ENCODE measurements at places on chromosomes 6 and 20.
A peak's percentile ranks its signal among the peaks of the same experiment; 100 is the strongest.

- no peak for DNase-seq
Measured at GRCh38 chr6:37207903-37208456, 38.0 kb downstream of the PIM1 start.

DNA sequence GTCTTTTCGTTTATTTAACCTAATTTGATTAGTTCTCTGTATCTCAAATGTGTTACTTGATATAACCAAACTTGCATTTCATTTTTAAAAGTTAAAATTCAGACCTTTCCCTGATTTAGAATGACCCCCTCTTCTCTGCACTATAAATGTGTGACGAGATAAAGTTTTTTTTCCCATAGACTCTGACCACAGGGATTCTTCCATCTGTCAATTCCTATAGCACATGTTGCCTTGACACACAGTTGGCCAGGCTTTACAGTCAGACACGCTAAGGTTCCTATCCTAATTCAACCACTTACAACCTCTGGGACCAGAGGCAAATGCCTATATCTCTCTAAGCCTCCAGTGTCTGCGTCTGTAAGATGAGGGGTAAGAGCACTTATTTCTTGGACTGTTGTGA lies 40.6 kb downstream of the KCNS1 start:
- no peak for DNase-seq

GRCh38 chr20:63773571-63774241 lies 34.1 kb downstream of the SLC2A4RG start:
- DNase-seq = no peak

GRCh38 chr20:57282670-57283361 lies 16.4 kb upstream of the BMP7 start:
- DNase-seq = no peak

DNA sequence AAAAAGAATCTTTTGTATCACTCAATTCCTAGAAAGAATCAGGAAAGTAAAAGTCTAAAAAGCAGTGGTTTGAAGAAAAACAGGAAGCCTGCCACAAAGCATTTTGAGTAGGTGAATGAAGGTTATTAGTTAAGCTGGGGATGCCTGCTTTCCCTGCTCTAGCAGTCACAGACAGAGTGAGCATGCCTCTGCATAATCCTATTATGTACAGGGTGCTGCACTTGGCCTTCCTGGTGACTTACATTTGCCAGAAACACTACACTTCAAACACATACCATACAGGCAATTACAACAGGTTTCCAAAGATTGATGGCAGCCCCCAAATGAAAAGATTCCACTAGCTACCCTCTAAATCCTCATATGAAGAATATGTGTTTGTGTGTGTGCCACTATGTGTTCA lies 130.8 kb downstream of the TPBG start:
- DNase-seq = peak; percentile 2

- no peak for DNase-seq
Measured at GRCh38 chr20:63534427-63534830, 2.7 kb downstream of the PTK6 start.

DNA sequence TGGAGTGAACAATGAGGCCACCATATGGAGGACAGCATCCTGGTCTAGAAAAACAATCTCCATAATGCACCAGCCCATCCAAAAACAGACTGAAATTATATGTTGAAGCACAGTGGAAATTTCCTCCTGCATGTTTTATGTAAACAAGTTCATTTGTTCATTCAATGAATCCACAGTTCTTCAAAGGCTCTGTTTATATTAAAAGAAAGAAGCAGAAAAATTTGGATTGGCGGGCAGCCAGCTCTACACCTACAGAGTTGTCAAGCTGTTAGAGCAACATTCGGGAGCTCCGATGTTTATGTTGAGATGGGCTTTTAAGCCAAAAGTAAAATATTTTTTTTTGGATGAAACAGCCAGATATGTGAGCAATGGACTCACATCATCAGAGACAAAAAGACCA lies 395.3 kb upstream of the SULF2 start:
- peak; percentile 45 for DNase-seq

GRCh38 chr6:75345413-75345812 lies 60.8 kb upstream of the TMEM30A start:
- no peak for DNase-seq

GRCh38 chr6:150606168-150606591 lies 6.5 kb downstream of the PLEKHG1 start:
- DNase-seq = no peak

GRCh38 chr6:123908797-123909196 lies 105.1 kb downstream of the NKAIN2 start:
- DNase-seq = no peak

DNA sequence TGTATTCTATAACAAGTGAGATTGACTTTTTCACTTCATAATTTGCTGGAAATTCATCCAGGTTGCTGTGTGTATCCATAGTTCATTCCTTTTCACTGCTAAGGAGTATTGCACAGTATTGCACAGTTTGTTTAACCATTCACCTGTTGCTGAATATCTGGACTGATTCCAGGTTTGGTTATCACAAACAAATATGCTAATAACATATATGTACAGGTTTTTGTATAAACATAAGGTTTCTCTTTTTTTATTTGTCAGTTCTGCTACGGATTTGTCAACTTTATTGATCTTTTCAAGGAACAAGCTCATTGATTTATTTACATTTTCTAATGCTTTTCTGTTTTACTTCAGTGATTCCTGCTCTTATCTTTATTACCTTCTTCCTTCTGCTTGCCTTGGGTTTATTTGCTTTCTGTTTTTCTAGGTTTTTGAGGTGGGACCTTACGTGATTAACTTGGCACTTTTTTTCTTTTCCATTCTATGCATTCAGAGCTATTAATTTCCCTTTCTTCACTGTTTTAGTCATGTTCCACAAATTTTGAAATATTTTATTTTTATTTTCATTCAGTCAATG lies 117.0 kb upstream of the OGFRL1 start:
- no peak for DNase-seq

DNA sequence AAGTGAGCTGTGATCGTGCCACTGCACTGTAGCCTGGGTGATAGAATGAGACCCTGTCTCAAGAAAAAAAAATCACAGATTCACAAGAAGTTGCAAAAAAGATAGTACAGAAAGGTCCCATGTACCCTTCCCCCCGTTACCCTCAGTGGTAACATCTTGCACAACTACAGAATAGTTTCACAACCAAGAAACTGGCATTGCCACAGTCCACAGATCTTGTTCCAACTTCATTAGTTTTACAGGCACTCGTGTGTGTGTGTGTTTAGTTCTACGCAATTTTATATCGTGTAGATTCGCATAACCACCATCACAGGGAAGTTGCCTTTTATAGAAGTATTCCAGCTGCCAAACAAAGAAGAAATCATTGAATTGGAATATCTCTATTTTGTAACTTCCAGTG lies 19.1 kb downstream of the SPATA2 start:
- DNase-seq = no peak

DNA sequence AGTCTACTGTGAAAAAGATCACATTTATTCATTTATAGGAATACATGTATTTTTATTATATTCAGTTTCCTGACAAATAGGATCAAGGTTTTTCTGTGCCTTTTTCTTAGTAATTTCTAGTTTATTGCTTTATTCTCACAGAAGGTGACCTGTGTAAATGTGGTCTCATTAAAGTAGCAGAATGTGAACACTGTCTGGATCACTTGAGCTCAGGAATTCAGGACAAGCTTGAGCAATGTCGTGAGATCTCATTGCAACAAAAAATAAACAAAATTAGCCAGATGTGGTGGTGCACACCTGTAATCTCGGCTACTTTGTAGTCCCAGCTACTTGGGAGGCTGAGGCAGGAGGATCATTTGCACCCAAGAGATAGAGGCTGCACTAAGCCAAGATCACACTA lies 516.7 kb downstream of the CDKAL1 start:
- DNase-seq = no peak

DNA sequence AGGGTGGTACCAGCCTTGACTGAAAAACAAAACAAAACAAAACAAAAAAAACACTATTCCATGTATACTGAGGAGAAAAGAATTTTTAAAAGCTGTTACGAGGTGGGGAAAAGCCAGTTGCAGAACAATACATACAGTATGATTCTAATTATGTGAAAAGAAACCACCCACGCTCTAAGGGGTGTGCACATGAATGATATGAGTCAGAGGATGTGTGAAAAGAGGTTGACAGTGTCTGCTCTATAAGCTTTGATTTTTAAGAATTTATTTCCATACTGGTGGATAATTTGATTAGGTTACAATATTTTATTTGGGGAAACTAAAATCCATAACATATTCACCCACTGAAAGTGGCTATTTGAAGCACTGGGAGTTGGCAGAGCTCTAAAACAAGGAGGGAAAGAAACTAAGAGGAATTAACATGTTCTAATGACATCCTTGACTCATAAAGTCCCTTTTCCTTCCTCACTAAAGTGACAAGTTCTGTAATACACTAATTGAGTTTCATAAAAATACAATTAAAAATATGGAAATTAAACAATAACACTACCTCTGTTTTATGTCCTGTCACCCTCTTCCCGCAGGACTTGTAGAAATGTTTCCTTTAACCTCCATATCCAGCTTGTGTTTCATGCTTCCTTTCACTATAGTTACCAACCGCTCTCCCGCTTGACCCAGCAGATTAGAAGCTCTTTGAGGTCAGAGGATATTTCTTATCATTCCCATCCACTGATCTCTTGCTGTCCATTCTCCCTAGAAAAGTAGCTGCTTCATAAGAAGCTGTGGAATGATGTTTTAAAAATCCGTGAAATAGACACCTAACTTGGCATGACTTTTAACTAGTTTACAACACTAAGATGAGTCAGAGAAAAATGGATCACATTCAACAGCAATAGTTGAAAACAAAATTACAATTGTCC lies 118.6 kb upstream of the CCDC28A start:
- no peak for DNase-seq

DNA sequence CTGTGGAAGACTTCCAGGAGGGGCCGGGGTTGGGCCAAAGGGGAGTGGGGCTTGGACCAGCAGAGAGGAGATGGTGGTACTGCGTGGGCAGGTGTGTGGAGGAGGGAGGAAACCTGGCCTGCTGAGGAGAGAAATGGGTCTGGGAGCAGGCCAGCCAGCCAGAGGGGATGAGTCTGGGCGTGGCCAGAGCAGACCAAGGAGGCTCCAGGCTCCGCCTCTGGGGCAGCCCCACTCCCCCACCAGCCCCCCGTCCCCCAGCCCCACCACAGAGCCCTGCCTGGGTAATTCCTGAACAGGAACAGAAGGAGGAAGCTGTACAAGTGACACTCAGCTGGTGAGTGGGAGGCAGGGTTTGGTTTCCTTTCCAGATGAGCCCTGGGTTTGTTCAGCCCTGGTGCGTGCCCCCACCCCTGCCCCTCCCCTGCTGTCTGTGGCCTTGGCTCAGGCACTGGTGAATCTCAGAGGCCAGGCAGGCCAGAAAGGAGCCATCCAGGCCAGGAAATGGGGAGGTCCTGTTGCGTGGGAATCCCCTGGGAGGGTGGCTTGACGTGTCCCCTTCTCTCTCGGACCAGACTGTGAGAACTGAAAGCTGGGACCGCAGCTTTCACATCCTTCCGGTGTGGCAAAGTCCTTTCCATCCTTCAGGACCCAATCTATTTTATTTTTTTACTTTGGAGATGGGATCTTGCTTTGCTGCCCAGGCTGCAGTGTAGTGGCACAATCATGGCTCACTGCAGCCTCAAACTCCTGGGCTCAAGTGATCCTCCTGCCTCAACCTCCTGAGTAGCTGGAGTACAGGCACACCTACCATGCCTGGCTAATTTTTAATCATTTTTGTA lies 9.4 kb upstream of the SRC start:
- DNase-seq = no peak

- peak; percentile 1 for DNase-seq
Measured at GRCh38 chr6:84224251-84224650, 3.2 kb downstream of the CEP162 start.

GRCh38 chr20:10843146-10843711 lies 169.4 kb upstream of the JAG1 start:
- no peak for DNase-seq

- DNase-seq = no peak
Measured at GRCh38 chr20:2713285-2713684, 20.7 kb downstream of the EBF4 start.

GRCh38 chr6:15755526-15755925 lies 92.7 kb upstream of the DTNBP1 start:
- DNase-seq = no peak

DNA sequence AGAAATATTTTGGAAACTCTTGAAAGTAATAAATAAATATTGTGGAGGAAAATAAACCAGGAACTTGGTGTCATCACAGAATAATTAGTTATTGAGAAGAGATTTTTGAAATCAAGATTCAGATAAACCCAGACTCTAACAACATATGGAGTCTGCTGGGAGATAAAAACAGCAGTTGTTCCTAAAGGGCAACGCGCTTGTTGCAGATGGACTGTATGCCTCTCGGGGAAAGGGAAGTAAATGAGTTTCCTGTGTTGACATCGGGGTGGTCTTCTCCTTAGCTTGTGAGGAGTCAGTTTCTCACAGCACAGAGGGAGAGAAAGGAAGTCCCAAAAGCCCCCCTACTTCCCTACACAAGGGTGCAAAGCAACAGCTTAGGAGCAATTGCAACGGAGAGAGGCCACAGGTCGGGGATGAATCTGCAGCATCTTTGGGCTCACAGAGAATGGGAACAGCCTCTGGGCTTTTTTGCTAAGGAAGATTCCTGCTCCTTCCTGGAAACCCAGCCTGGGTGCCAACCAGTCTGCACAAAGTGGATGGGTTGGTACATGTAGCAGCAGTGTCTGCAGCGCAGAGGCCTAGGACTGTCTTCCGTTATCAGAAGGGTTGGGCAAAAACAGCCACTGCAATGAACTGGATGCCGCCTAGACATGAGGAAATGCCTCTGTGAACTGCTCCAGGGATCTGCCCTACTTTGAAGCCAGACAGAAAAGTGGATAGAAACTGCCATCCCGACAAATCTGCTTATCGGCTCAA lies 603.0 kb upstream of the NRSN1 start:
- no peak for DNase-seq

- DNase-seq = peak; percentile 45
Measured at GRCh38 chr6:90468080-90468479, 118.8 kb downstream of the MAP3K7 start.

DNA sequence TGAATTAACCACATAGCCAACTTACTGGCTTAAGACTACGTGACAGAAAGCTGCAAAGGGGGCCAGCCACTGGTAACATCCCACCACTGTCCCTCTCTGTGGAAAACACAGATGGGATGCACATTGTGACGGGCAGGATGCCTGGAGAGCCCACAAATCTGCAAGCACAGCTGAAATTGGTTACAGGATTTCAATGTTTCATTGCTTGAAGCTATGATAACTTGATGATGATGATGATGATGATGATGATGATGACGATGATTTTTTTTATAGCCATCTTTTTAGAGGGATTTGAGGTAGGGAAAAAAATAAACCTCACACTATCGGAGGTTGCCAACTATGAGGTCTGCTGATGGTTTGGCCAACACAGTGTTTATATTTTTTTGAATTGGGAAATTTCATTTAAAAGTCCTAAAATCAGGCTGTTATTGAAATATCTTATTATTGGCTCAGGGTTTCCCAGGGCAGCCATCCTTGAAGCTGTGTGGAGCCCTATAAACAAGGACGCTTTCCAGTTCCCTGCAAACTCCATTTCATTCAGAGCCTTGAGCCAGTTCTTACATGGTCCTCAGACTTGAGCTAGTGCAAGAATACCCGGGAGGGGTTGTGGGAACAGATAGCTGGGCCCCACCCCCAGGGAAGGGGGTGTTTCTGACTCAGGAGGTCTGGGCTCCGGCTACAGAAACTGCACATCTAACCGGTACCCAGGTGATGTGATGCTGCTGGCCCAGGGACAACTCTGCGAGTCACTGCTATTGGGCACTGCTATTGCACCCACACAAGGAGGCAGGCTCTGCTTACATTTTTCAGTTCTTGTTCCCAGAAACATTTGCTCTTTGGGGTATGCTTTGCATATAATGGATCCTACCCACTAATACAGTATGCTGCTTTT lies 27.1 kb downstream of the BCAS1 start:
- no peak for DNase-seq

GRCh38 chr20:50058662-50059402 lies 54.1 kb downstream of the UBE2V1 start:
- no peak for DNase-seq

- no peak for DNase-seq
Measured at GRCh38 chr6:7243179-7243981, 69.6 kb downstream of the SSR1 start.

Measured in non-pigmented ciliary epithelial cell (primary cell).